ENCODE measurements at places on chromosomes 12 and 14.

DNA sequence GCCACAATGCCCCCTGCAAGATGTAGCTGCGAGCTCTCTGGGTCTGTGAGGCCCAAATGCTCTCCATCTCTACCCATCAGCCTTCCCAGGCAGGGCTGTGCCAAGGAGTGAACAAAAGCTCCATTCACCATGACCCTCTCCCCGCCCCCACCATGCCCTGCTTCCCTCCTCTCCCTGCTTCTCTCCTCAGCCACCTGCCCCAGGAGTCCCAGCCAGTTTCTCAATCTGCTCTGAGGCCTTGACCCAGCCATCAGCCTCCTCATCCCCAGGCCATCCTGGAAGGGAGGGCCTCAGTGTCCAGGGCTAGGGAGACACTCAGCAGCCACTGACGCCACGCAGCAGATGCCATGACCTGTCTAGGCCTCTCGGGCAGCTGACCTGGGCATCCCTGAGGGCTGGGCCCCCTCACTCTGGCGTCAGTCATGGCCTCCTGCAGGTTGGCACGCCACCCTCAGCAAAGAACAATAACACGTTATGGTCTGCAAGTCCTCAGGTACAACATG is 8.5 kb upstream of the KRT5 start:
- no peak for DNase-seq

DNA sequence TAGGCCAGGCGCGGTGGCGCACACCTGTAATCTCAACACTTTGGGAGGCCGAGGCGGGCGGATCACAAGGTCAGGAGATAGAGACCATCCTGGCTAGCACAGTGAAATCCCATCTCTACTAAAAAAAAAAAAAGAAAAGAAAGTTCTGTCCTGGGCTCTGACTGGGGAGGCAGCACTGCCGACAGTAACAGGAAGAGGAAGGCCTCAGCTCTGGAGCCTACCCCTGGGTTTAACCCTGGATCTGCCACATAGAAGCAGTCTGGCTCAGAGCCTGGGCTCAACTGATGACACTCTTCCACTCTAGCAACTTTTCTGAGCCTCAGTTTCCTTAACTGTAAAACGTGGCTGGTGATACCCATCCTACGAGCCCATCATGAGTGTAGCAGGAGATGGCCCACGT is 60.5 kb downstream of the ACTN1 start:
- DNase-seq: no peak

- peak; percentile 7 for DNase-seq
Observed at GRCh38 chr12:18868717-18869116, 130.8 kb downstream of the CAPZA3 start.

DNA sequence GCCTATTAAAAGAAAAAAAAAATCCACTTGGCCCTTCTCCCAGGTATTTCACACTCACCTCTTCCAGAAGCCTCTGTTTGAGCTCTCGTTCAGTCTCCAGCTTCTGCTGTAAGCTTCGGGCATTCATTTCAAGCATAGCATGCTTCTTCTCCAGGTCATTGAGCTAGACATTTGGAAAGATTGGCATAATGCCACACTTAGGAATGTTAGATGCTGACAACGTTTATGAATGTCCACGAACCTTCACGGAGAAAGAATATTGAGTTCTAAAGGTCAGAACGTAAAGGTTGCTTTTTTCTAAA is 60.5 kb downstream of the PRKAB1 start:
- DNase-seq: no peak

GRCh38 chr14:65320661-65321308 is 91.7 kb upstream of the FUT8 start:
- DNase-seq: no peak

DNA sequence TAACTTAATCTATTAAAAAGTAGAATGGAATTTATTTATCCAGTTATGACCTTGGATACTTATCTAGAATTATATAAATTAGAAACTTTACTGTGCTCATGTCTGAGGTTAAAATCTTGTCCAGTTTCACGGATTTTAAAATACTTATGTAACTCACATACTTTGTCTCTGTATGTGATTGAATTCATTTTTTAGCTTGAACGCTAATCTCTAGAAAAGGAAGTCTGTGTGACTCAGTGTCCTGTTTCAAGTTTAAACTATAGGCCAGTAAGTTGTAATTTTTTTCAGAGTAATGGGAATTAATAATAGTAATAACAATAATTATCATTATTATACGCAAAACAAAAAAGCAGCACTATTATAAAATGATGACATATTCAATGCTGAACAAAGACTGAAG is 168.6 kb downstream of the CPNE8 start:
- no peak for DNase-seq

- DNase-seq: no peak
Observed at GRCh38 chr12:6226679-6227051, 26.5 kb downstream of the CD9 start.

DNA sequence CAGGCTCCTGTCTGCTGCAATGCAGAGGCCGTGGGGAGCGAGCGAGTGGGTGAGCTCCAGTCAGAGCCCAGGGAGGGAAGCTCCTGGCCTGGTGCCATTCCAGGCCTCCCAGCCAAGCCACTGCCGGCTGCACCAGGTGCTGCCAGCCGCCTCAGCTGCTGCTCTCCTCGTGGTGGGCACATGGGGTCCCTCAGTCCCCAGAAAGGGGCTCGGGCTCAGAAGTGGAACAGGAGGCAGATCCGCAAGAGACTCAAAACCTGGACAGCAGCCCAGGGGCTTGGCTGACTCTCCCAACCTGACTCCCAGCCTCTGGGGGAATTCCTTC is 2.4 kb downstream of the ABCB9 start:
- no peak for DNase-seq

GRCh38 chr14:90678420-90678819 is 137.8 kb downstream of the TTC7B start:
- no peak for DNase-seq

DNA sequence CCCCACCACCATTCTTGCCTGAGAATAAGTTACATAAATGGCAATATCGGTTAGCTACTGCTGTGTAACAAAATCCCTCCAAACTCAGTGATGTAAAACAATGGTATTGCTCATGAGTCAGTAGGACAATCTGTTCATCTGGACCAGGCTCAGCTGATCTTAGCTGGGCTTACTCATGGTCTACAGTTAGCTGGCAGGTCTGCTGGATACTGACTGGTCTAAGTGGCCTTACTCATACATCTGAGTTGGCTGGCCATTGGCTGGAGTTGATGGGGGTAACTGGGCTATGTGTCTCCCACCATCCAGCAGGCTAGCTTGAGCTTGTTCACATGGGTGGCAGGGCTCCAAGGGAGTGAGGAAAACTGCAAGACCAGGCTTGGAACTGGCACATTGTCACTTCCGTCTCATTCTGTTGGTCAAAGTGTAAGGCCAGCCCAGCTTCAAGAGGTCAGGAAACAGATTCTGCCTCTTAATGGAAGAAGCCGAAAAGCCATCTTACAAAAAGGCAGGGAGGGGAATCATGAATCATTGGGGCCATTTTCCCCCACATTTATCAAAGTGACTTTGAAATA is 56.7 kb upstream of the CHGA start:
- DNase-seq: no peak

DNA sequence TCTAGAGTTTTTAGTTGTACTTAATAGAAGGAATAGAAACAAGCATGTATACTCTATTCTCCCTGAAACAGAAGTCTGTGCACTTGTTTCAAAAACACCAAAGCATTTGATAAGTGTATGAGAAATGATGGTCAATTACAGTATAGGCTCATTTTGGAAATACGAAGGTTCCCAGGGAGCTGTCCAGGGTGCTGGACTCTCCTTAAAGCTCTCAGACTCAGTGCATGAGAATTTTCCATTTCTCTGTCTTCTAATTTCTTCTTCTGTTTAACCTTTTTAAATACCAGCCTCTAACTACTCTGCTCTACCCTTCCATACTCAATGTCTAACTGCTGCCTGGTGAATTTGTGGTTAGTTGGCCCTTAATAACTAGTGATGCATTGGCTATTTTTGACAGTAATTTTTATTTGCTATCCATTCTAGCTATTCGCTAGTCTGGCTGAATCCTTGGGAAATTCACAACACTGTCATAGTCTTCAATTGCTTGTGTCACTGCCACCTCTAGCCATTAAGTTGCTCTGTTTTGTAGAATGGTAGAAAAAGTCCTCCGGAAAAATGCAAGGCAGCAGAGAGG is 229.2 kb downstream of the NRXN3 start:
- no peak for DNase-seq

DNA sequence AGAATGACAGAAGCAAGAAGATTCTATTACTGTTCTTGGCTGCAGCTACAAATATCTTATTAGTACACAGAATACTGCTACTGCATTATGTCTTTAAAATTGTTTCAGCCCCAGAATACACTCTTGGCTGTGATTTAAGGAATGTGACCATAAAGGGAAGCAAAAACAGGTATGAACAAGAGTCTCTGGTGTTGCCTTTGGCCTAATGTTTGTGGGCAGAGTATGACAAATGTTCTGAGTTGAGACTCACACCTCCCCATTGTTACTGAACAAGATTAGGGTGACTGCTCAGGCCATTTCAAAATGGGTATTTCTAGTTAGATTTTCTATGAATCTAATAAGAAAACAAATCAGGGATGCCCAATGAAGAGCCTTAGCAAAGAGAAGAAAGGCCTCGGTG is 28.5 kb downstream of the TTC6 start:
- no peak for DNase-seq

DNA sequence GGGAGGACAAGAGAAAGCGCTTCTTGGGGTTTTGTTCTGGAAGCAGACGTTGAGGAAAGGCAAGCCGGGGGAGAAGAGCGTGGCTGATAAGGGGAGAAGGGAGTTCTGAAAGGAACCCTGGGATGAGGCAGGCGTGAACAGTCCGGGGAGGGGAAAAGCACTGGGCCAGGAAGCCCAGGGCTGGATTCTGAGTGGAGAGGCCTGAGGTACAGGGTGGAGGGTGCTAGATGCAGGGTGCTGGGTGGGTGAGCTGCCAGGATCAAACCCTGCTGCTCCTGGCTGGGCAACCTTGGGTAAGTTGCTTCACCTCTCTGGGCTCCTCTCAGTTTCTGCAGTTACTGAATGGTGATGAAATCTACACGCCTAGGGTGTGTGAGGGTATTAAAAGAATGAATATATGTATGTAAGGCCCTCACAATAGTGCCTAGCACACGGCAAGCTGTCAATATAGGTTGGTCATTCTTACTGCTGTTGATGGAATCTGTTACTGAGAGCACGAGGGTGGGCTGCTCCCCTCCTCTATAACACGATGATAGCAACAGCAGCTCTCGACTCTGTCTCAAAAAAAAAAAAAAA is 138.5 kb downstream of the RBM19 start:
- no peak for DNase-seq

GRCh38 chr12:29396774-29397173 is 15.8 kb upstream of the ERGIC2 start:
- DNase-seq: peak; percentile 13

DNA sequence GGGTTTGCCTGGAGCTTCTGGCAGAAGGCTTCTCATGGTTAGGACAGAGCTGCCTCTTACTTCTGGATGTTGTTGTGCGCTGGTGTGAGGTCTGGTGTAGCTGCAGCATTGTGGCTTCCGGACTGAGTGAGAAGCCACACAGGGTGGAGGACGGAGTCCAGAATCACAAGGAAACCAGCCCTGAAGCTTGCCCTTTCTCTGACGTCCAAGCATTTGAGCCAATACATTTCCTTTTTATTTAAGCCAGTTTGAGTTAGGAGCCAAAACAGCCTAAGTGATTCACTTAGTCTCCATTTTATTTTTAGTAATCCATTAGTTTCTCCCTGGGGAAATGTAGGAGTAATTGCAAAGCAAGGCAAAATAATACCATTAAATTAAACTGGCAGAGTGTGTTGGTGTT is 402.4 kb upstream of the RGS6 start:
- peak; percentile 80 for DNase-seq

DNA sequence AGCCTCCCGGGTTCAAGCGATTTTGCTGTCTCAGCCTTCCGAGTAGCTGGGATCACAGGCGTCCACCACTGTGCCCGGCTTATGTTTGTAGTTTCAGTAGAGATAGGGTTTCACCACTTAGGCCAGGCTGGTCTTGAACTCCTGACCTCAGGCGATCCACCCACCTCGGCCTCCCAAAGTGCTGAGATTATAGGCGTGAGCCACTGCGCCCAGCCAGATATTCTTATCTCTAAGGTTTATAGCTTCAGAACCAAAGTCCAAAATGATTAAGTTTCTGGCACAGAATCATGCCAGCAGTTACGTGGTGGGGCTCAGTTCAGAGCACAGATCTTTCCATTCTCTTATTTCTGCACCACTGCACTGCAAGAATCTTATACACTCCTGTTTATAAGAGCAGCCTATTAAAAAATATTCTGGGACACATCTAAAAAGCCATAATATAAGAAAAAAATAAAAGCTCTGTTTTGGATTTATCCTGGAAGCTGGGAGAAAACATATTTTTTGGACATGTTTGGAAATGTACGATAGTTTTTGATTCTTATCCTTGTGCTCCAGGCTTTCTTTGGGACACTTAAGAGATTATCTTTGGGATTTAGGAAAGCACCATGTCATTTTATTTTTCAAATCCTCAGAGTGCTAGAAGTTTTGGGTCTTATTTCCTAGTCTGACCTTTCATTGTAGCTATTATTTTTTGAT is 129.6 kb downstream of the LMNTD1 start:
- no peak for DNase-seq

DNA sequence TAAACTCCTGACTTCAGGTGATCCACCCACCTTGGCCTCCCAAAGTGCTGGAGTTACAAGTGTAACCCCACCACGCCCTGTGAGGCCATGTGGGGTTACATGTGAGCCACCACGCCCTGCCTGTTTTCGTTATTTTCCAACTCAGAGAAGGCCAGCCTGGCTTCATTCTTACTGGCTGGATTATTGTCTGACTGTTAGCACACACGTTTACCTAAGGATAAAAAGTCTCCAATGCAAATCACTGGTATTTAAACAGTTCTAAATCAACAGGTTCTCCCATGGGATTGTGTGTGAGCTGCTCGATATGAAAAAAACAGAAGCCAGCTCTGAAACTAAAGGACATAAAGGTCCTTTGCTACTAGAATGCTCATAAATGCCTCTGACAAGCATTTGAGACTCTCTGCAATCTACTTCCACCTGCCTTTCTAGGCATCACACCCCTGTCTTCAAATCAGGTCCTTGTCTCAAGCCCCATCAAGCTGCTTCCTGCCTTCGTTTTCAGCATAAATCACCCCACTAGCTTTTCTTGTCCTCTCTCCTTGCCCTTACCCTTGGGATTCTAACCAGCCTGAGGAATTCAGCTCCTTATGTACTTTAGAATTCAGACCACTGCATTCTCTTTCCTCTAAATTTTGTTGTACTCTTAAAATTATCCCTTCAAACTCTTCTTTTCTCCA is 265.0 kb downstream of the DUSP6 start:
- DNase-seq: no peak

DNA sequence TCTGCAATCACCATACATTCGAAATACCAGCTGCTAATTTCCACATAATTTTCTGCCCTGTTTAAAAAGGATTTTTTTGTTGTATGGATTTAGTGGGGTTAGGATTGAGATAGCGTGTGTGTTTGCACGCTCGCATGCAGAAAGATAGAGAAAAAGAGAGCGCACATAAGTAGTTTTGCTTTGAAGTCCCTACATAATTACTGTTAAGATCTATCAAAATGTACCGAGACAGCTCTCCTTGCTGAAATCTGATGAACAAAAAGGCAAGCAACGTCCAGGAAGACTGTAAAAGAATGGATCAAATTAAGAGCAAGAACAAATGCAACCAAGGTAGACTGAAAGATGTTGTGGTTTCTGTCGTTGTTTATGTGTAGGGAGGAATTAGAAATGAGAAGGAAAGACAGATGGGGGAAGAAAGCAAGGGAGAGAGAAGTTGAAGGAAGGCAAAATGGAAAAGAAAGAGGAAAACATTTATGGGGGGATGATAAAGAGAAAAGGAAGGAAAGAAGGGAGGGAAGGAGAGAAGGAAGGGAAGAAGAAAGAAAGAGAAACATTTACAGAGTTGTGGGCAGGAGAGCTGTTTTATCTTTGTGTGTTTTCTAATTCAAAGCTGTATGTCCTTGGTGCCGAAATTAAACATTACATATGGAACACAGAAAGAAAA is 522.3 kb downstream of the MED13L start:
- no peak for DNase-seq

- DNase-seq: no peak
Observed at GRCh38 chr12:107584563-107584962, 101.0 kb upstream of the PWP1 start.
